ENCODE measurements at places on chromosomes 16 and 17.

DNA sequence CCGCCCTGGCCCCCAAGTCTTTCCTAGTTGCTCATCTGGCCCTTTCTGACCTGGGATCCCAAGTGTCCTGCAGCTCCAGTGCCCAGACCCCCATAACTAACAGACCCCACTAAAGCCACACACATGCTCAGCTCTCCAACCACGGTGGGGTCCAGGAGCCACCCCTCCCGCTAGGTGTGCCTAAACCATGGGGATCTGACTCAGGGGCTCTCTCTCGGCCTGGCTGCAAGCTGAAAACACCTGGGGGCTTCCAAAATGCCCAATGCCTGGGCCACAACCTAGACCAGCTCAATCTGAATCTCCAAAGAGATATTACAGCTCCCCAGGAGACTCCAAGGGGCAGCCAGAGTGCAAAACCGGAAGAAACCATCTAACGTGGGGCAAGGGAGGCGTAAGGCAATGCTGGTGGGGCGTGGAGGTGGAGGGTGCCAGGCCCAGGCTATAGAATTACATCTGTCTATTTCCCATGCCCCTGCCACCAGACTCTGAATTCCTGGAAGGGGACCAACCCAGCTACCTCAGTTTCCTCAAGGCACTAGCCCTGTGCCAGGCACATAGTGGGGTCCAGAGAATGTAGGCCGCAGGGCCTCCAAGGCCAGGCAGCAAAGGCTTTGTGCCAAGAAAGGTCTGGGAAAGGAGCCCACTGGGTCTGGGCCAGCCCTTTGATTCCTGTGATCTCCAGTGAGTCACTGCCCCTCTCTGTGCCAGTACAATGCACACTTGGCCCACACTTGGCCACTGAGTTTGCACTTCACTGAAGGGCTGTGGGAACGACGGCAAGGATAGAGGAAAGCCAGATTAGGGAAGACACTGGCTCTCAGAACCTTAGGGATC lies 3.3 kb downstream of the CD2BP2 start:
- DNase-seq, result no peak

- no peak for DNase-seq
Measured at GRCh38 chr17:30212750-30213149, 22.7 kb downstream of the SLC6A4 start.

DNA sequence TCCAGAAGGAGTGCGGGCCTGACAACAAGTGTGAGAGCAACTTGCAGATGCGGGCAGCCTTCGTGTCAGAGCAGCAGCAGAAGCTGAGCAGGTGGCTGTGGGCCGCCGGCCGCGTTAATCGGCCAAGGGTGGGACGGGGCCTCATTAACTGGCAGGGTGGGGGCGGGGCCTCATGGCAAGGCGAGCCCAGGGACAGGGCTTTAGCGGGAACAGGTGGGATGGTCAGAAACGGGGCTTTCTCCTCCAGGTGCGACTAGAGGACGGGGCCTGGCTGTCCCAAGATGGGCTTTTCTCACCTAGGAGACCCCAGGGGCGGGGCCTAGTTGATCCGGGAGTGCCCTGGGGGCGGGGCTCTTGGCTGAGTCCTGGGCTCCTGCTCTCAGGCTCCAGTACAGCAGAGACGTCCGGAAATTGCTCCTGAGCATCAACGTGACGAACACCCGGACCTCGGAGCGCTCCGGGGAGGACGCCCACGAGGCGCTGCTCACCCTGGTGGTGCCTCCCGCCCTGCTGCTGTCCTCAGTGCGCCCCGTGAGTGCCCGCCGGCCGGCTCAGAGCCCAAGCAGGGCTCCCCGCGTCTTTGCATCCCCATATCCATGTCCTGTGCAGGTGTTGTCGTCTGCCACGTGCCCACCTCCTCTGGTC lies 18.4 kb upstream of the PDK2 start:
- DNase-seq, result no peak

GRCh38 chr17:45320931-45321461 lies 4.2 kb upstream of the MAP3K14 start:
- no peak for DNase-seq

DNA sequence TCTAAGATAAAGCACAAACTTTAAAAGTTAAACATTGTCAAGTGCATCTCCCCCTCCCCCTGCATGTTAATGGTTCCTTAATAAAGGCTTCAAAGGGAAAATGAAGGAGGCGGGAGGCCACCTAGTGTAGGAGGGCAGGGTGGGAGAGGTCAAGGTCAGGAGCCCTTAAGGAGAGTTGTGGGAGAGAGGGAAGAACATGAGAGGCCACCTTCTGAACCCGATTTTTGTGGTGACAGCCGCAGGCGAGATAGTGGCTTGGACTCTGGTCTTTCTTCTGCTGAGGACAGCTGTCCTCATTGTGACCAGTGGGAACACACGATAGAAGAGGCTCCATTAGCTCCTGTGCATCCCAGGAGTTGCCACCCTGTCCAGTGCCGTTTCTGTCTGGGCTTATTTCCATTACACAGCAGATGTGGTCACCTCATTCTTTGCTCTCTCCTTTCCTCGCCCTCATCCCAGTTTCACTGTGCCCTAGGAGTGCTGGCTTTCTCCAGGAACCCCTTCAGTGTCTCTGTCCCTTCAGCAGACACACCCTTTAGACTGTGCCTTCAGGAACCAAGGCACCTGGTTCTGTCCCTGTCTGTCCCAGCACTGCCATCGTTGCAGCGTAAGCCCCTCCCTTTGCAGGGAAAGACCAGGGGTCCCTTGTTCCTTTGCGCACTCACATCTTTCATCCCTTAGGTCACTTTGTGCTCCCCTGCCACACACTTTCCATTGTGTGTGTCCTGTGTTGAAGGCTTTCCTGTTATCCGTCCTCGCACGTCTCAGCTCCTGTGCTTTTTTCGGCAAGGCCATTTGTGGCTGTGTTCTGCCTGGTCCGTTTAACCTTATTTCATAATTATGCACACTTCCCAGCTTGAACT lies 7.5 kb downstream of the SEC14L1 start:
- DNase-seq, result no peak

GRCh38 chr16:29896841-29897240 lies 2.5 kb downstream of the SEZ6L2 start:
- DNase-seq, result no peak

GRCh38 chr17:72267601-72268000 lies 146.8 kb downstream of the SOX9 start:
- DNase-seq, result no peak

DNA sequence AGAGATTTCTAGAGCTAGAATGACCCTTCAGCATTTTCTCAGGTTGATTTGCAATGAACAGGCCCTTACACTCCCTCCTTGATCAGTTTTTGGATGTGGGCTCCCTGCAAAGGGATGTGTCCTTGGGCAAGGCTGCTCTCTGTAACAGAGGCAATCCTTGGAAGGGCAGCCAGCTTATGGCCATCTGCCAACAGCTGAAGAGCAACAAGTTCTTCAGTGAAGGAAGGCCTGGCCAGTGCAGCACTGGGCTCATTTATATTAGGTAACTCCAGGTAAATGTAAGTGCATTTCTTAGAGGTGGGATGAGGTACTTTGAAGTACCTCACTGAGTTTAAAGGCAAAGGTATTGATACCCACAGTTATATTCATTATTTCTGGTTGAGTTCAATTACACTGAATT lies 114.3 kb upstream of the KCNJ16 start:
- DNase-seq, result no peak

DNA sequence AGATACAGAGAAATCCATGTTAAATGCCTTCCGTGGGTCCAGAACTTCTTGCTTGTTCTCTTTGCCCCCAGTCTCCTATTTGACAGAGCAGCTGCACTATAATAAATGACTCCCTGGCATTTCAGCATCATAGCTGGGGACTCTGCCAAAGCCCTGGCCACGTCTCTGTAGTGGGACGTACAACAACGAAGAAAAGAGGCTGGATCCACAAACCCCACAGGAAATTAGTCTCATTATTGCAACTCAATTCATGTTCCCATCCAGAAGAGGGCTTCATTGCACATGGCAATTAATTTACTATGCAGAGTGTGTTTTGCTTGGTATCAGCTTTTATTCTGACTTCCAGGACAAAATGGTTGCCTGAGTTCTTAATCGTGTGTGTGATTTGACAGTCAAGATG lies 121.3 kb downstream of the CDH13 start:
- DNase-seq, result no peak

GRCh38 chr17:80000981-80001775 lies 34.5 kb downstream of the TBC1D16 start:
- DNase-seq, result no peak

DNA sequence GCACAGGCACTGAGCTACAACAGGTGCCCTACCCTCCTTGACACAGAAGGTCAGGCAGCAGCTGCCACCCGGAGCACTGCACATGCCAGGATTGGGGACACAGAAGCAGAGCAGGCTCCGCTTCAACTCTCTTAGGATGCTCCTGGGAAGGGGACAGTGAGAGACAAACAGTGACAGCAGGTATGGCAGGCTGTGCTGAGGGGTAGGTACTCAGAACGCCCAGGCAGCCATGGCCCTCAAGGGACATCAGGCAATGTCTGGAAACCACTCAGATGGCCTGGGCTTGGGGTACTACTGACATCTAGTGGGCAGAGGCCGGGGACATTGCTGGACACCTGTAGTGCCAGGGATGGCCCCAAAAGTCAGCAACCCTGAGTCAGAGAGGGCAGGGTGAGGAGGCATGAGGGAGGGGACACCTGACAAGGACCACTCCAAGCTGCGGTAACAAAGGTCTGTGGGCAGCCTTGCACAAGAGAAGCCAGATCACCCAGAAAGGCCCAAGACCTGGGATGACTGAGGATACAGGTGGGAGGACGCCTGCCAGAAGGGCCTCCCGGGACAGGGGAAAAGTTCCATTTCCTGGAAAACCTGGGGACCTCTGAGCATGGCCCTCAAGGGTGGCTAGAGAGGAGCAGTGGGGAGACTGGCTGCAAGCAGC lies 21.2 kb downstream of the PEMT start:
- DNase-seq, result no peak

DNA sequence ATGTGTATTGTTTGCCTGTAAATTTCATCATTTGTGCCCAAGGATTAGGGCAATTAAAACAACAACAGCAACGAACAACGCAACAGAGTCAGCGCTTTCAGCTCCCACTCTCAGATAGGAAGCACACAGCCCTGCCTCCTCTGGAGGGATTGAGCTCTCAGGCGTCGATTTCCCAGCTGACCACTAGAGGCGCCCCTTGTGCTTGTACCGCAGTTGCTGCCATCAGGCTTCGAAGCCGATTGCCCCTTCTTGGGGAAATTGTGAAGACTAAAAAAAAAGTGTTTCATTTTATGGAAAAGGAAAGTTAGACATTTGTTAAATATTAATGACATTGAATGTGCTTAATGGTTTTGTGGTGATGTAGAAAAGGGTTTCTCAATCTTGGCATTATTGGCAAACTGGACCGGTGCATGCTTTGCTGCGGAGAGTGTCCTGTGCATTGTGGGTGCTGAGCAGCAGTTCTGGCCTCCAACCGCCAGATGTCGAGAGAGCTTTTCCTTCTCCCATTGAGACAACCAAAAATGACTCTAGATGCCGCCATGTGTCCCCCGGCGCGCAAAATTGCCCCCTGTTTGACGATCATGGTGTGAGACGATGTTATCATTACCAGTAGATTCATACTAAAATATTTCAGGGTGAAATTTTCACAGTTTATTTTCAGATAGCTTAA lies 650.4 kb upstream of the RBFOX1 start:
- no peak for DNase-seq

- no peak for DNase-seq
Measured at GRCh38 chr16:52529226-52529625, 17.7 kb downstream of the TOX3 start.

- DNase-seq, result no peak
Measured at GRCh38 chr16:67068212-67068753, 39.3 kb downstream of the CBFB start.

DNA sequence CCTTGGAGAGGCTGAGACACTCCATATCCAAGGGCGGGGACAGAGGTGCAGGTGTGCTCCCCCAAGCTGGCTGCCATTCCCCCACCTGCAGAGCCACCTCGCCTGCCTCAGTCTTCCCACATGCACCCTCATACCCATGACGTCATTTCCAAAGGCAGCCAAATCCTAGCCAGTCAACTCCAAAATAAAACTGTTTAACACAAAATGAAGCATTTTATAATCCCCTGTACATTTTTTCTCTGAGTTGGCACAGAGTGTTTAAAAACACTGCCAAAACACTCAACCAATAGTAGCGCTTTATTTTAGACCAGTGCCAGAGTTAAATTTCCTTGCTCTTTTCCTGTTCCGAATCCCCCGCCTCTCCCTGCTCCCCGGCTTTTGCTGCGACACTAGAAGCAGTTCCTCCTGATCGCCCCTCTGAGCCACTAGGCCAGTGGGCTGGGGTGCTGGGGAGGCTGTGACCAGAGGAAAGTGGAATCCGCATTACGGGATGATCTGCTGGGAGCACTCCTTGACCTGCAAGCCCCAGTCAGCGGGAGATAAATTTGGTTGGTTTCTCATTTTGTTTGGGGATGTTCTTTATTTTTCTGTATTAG lies 139.5 kb downstream of the ZNF423 start:
- no peak for DNase-seq

- no peak for DNase-seq
Measured at GRCh38 chr17:66541461-66542128, 239.2 kb downstream of the PRKCA start.

GRCh38 chr16:15573274-15573895 lies 69.6 kb downstream of the MARF1 start:
- DNase-seq, result no peak

DNA sequence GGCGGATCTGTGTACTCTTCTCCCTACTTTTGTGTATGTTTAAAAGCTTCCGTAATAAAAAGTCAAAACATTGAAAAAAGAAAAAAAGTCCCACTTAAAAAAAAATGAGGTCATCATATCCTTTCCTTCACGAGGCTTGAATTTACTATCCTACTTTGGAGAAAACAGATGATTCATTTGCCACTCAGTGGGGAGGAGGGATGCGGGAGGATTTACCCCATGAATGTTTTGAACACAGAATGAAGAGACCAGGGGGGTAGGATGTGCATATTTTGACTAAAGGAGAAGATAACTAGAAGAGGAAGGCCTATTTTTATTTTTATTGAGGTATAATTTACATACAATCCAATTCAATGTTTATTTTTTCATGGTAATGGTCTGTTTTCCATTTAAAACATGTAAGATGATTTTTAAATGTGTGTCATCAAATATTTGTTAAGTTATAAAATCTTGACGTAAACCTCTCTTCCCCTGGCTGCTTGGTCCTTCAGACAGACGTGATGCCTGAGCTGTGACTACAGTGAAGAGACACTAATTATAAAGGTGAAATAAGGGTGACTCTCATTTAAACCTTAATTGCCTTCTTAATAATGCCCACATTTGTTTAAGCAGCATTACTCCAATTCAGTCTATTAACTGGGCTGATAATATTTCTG lies 135.4 kb upstream of the AXIN2 start:
- no peak for DNase-seq

DNA sequence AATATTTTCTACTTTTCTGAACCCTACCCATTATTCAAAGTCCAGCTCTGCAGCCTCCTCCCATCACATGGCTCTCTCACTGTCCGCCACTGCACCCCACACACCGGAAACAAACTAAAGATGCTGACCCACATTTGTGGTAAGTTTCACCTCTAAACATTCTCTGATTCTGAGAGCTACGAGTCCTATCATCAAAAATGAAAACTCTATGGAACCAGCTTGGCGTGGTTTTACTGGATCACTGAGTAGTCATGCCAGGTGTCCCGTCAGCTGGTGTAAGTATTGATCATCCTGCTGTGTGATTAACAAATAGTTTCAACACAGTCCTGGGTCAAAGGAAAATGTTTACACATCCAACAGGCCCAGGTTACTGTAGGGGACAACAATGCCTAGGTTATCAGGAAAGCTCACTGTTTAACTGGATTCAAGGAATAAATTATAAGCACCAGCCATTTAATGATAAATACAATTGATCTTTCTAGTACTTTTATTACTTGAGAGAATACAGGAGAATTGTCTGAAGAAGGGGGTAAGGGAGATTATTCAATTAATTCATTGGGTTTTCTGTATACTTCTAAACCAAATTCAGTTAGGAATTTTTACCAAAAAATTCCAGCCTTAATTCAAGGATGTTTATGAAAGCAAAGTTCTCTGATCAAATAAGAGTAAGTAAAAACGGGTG lies 33.9 kb downstream of the CYTH1 start:
- no peak for DNase-seq

Measured in activated effector memory CD4-positive, alpha-beta T cell treated with Interleukin-2 at 50 U/mL for 16 hours (primary cell).